ENCODE measurements at places on chromosomes 4 and X.
A peak's percentile ranks its signal among the peaks of the same experiment; 100 is the strongest.

- DNase-seq = no peak
Measured at GRCh38 chrX:1274786-1275185, 6.2 kb downstream of the CSF2RA start.

DNA sequence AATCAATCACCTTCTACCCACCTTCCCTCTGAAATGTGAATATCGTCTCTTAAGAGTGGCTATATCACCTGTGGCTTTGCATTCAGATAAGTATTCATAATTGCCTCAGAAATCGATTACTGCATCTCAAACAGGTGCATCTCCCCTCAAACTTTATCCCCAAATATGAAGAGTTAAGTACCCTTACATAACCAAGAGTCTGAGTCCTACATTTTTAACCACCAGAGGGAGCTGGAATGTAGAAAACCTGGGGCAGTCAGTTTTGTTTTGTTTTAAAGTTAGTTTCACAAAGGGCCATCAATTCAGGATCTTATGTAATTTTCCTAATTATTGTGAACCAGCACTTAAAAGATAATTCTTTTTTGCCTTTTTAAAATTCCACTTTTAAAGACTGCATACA, 5.7 kb downstream of the TCEANC start:
- peak; percentile 14 for DNase-seq

- DNase-seq = no peak
Measured at GRCh38 chrX:22534643-22535042, 261.9 kb downstream of the CBLL2 start.

DNA sequence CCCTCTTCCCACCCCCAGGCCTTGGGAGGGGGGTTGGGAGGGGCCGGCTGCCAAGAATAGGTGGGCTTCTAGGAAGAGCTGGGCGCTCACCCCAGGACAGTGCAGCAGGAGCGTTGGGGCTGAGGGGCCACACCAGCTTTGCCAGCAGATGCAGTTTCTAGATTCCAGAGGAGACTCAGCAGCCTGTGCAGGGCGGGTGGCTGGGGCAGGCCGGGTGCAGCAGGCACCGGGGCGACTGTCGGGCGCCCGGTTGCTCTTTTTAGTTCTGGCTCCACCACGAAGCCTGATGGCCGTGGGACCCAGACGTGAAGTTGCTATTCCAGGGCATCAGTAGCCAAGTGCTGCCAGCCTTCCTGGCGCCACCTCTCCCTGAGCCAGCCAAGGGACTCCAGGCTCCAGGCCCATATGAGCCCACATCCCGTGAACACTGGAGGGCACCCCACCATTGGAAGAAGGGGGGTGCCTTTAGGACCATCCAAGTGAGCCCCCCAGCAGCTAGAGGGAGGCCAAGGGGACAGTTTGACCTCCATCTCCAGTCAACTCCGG, 5.8 kb downstream of the SSR4 start:
- DNase-seq = no peak

GRCh38 chr4:70915036-70915815, 13.1 kb downstream of the MOB1B start:
- no peak for DNase-seq

GRCh38 chrX:112968351-112969133, 127.9 kb upstream of the AMOT start:
- DNase-seq = no peak

GRCh38 chr4:35934320-35934981, 309.9 kb downstream of the ARAP2 start:
- no peak for DNase-seq

DNA sequence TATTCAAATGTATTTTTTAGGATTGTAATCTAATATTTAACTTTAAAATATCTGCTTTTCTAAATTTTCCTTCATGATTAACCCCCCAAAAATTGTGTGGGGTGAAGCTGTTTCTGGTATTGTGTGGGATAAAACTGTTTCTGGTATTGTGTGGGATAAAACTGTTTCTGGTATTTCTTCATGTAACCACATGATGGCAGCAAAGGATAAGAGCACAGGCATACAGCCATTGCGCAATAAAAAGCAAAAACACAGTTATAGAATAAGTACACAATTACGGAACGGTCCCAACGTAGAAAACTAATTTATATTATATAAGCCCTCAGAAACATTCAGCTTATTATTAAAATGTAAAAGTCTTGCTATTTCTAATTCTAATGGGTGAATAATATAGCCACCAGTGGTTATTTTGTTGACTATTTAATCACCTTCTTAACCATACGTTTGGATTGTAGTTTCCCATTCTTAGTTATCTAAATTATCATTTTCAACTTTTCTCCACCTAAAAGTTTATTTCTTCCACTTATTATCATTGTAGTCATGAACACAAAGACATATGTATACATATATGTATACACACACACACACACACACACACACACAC, 333.9 kb upstream of the FSTL5 start:
- peak; percentile 8 for DNase-seq

DNA sequence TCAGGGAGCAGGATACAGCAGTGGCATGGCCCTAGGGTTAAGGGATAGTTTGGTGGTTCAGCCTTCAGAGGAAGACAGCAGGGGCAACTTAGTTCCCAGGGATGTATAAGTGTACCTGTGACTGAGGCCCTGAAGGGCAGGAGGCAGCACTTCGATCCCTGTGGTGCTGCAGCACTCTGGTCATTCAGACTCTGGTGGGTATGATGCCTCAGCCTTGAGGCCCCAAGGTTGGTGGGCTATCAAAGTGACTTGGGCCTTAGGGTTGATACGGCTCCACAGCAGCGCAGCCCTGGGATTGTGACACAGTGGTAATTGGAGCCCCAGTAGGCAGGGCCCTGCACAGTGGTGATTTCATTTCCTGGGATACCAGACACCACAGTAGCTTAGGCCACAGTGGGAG, 1703.1 kb downstream of the PCDH7 start:
- no peak for DNase-seq
